ENCODE measurements at places on chromosomes 16 and 17.
A peak's percentile ranks its signal among the peaks of the same experiment; 100 is the strongest.

DNA sequence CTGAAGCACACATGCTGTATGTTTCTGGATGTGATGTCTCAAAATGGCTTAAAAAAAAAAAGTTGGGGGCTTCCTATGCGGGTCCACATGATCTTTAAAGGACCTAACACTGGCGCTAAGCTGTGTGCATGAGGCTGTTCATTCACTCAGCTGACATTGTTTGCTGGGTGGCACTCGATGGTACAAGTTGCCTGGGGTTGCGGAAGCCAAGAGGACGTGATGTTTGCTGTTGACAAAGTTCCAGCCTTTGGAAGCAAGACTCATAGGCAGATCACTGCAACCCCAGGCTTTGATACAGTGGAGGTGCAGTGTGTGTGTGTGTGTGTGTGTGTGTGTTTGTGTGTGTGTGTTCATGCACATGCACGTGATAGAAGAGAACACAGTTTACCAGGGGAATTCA, 29.5 kb upstream of the DNAI2 start:
- no peak for DNase-seq

- DNase-seq, result no peak
These were observed 1.4 kb upstream of the STH start for GRCh38 chr17:45997624-45998023.

DNA sequence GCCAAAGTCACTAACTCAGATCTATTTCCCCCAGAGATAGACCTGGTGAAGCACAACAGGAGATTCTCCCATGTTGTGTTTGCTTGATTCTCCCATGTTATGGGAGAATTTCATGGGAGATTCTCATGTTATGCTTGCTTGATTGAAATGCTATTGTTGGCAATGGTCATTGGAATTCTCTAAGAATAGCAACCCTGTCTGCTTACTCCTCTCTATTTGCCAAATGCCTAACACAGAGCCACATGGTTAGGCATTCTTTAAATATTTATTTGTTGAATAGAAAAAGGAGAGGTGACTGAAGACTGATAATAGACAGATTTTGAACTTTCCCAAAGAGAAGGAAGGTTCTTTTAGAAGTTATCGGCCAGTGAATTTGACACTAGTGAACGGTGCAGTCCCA, 111.5 kb upstream of the MPHOSPH6 start:
- no peak for DNase-seq

GRCh38 chr16:30068750-30069610, 3.4 kb downstream of the ALDOA start:
- peak; percentile 19 for DNase-seq

- DNase-seq, result no peak
These were observed 1468.6 kb downstream of the CDH11 start for GRCh38 chr16:63653044-63653839.

GRCh38 chr17:69500911-69501429, 86.5 kb downstream of the MAP2K6 start:
- no peak for DNase-seq

DNA sequence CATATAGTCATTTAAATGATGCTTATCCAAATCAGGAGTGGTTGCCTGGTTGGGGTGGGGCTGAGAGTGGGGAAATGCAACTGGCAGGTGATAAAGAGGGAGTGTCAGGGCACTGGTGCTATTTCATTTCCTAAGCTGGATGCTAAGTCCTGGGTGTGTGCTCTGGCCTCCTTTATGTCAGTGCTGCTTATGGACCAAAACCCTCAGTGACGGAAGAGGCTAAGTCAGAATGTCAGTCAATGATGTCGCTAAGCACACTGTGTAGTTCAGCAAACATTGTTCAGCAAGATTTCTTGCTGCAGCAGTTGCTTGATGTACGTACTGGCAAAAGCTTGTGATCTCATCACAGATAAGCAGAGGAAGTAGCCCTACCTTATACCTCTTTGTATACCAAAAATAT, 16.4 kb upstream of the FLCN start:
- no peak for DNase-seq

GRCh38 chr16:17387256-17387655, 83.5 kb downstream of the XYLT1 start:
- DNase-seq, result no peak

DNA sequence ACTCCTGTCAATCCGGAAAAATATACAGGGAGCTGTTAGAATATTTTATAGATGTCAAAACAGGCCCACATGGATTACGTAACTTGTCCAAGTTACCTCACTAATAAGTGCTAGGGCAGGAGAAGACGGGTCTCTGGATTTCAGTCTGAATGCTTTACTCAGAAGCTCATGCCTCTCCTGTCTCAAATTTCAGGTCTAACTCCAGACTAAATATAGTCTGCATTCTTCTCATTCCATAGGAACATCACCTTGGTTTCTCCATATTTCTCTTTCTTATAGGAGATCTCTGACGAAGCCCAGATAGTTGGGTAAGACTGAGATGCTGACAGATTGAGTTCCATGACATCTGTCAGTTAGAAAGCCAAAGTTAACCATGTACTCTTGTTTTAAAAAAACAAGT, 174.2 kb downstream of the STX8 start:
- DNase-seq, result no peak

All from activated CD4-positive, CD25-positive, alpha-beta regulatory T cell (primary cell).